ENCODE measurements at places on chromosomes 13 and 19.

- no peak for DNase-seq
Measured at GRCh38 chr13:63408331-63409189, 1992.9 kb upstream of the PCDH20 start.

- no peak for DNase-seq
Measured at GRCh38 chr13:114129649-114130062, 2.8 kb downstream of the RASA3 start.

DNA sequence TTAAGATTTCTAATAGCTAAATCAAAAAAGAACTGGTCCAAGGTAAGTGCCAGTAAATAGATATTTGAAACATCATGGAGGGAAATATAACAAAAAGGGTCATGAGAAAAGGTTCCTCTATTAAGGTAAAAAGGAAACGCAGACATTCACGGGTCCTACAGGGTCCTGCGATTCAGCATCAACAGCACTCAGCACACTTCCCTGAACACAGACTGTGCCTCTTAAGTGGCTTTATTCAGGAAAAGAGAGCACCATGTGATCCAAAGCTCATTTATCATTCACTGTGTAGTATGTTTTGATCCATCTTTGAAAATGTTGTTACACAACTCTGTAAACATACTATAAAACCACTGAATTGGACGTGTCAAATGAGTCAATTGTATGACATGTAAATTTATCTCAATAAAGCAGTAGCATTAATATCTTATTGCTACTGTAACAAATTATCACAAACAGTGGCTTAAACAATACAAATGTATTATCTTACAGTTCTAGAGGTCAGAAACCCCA, 33.7 kb downstream of the CRYL1 start:
- DNase-seq = no peak

- DNase-seq = peak; percentile 91
Measured at GRCh38 chr19:35267818-35268535, 785 bp upstream of the USF2 start.

DNA sequence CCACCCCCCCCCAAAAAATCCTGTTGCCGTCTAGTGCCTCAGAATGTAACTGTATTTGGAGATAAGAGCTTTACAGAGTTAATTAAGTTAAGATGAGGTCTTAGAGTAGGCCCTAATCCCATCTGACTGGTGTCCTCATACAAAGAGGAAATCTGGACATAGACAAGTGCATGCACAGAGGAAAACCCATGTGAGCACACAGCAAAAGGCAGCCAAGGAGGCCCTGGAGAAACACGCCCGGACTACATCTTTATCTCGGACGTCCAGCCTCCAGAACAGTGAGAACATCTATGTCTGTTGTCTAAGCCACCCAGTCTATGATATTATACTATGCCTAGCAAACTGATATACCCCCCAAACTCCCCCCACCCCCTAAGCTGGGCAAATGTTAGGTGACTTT, 193.8 kb downstream of the KATNAL1 start:
- DNase-seq = no peak

- DNase-seq = no peak
Measured at GRCh38 chr13:99894105-99894839, 77.3 kb downstream of the ZIC5 start.

DNA sequence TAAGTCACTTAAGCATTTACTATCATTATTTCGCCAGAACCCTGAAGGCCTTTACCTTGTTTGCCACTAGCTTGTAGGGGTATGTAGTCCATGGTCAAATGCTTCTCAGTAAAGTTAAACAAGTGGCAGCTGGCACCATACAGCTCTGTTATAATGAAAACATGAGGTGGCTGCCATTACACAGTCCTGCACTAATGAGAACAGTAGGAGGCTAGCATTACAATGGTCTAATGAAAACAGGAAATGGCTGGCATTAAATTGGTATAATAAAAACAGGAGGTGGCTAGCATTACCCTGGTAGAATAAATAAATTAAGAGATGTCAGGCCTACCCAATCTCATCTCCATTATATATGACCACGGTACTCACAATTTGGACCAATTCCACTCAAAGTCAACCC, 107.5 kb downstream of the PCDH17 start:
- no peak for DNase-seq

DNA sequence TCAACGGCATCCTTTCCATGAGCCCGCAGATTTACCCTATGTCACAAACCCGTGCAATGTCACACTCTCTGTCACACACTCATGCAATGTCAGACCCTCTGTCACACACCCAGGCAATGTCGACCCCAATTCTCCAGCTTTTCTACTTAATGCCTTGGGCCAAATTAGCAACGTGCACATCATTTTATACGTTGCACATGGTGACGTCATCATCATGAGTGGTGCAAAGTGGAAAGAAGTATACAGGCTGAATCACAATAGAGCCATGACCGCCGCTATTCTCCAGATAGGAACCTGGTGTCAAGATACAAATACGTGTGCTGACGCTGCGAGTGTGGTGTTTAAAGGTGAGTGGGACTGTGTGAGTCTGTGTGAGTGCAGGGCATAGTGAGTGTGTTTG, 21.7 kb upstream of the ZNF845 start:
- DNase-seq = no peak
